ENCODE measurements at places on chromosomes 1 and 21. TPM values are rescaled to one million over a fixed set of nuclear protein-coding genes. Genes with fewer than 3 reads are reported as not detected.

DNA sequence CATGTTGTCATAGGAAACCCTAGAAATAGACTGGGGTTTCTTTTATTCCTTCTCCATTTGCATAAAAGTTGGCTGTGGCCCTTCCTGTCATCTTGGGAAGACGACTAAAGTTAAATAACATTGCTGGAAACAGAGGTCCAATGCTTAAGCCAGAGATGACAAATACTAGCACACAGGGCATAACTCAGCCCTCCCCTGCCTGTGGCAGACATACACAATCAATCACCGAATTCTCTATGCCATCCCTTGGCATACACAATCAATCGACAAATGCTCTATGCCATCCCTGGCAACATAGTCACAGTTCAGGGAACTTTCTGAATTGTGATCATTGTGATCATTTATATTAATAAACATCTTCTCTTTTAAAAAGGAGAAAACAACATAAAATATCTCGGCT lies 229.4 kb downstream of the KAZN start:
- no peak for DNase-seq

DNA sequence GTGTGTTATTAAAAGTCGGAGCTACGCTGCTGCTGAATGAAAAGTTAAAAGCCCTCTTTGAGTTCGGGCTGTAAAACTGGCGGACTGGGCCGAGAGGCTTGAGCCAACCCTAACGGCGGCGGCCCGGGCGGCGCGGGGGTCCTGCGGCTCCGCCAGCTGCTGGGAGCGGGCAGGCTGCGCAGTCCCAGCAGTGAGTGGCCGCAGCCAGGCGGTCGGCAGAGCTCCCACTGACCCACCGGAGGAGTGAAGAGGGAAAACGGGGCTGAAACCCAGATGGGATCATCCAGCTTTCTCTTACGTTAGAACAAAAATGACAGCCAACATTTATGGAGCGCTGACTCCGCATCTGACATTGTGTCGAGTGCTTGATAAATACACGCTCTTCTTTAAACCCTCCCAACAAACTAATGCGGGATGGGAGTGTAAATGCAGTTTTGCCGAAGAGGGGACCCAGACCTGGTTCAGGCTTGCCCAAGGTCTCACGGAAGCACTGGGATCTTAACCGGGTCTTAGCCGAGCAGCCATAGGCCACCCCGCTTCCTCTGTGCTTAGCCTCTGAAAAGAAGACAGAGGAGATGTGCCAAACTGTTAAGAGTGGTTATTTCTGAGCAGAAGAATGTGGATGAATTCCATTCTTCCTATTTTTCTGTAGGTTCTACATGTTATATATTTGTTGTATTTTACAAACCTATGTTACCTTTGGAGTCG lies 3.5 kb downstream of the GRHL3 start:
- no peak for DNase-seq

DNA sequence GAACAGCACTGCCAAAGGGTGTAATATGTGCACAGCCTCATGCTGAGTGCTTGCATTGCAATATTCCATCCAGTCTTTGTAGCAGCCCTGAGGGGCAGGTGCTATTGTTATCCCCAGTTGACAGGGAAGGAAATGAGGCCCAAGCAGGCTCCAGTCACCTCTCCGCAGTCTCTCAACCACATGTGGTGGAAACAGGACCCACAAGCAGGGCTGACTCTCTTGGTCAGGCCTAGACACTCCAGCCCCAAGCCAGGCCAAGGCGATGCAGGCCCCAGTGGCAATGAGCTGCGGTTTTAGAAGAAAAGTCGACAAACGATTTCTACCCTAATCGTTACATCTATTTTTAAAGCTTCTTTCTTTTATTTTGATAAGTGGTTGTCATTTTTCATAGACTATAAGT lies 52.6 kb upstream of the GADD45A start:
- no peak for DNase-seq

DNA sequence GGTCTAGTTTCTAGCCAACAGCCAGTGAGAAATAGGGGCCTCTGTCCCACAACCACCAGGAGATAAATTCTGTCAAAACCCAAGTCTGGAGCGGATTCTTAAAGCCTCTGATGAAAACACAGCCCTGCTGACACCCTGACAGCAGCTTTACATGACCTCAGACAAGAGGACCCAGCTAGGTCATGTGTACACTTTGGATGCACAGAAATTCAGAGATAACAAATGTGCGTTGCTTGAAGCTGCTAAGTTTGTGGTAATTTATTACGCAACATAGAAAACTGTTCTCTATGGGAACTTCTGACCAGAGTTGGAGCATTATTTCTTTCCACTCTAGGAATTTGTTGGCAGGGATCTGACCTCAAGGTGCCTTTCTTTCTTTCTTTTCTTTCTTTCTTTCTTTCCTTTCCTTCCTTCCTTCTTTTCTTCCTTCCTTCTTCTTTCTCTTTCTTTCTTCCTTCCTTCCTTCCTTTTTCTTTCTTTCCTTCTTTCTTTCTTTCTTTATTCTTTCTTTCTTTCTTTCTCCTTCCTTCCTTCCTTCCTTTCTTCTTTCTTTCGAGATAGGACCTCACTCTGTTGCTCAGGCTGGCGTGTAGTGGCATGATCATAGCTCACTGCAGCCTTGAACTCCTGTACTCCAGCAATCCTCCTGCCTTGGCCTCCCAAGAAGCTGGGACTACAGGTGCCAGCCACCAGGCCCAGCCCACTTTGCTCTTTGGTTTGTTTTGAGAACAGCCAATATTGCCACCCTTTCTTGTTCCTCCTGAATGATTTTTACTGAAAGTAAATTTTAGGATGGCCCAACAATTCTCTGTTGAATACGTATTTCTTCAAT lies 14.9 kb upstream of the HMGCS2 start:
- DNase-seq = no peak

DNA sequence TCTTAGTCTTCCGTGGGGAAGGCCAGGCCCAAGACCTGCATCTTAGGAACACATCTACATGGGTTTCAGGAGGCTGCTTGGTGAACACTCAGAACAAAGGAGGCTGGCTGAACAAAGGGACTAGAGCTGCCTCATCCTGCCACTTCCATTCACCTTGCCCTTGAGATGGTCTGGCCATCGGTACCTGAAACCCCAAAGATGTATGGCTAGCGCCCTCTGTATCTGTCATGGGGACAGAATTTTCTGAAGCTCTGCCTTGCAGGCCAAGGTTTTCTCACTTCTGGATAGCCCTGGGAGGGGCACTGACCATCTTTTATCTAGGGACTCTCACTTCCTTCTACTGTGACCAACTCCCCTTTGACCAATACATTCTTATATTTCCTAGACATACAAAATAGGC lies 55.4 kb upstream of the GRIK3 start:
- no peak for DNase-seq

GRCh38 chr1:32352831-32353383 lies 9.4 kb downstream of the FAM229A start:
- no peak for DNase-seq

- no peak for DNase-seq
Observed at GRCh38 chr1:155591770-155592169, 18.2 kb upstream of the MSTO1 start.

- DNase-seq = no peak
Observed at GRCh38 chr1:41517062-41517438, 32.6 kb upstream of the EDN2 start.

- DNase-seq = no peak
Observed at GRCh38 chr1:41613689-41614574, 129.4 kb upstream of the EDN2 start.

- DNase-seq = no peak
Observed at GRCh38 chr1:15676688-15677661, 7.1 kb upstream of the PLEKHM2 start.

GRCh38 chr1:167207940-167208623 lies 12.6 kb upstream of the POU2F1 start:
- DNase-seq = no peak

DNA sequence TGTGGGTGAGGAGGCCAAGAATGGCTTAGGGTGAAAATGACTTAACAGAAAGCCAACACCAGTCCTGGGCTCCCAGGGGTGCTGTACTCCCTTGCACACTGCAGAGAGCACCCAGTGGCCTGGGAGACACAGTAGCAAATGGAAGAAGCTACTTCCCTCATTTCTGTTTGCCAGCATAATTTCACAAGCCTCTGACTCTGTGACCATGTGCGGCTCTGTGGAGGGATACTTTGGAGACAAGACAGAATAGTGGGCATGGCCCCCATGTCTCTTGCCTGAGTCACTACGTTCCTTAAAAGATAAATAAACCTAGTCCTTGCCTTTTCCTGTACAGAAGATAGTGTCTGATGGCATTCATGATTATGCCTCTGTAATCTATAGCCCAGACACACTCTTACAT lies 38.1 kb downstream of the TRIM62 start:
- DNase-seq = no peak

The HCRTR1 gene
- not detected for total RNA-seq

The FCGR3A gene
- total RNA-seq = 11.7 TPM

The PM20D1 gene
- 0.17 TPM for total RNA-seq

The MPZ gene
- total RNA-seq = 5.0 TPM

The PPP1R15B gene
- 72.2 TPM for total RNA-seq

The PLA2G4A gene
- total RNA-seq = 3.6 TPM
